T-helper 22 cell (primary cell): ENCODE measurements at places on chromosomes 16 and 17.
A peak's percentile ranks its signal among the peaks of the same experiment; 100 is the strongest.

DNA sequence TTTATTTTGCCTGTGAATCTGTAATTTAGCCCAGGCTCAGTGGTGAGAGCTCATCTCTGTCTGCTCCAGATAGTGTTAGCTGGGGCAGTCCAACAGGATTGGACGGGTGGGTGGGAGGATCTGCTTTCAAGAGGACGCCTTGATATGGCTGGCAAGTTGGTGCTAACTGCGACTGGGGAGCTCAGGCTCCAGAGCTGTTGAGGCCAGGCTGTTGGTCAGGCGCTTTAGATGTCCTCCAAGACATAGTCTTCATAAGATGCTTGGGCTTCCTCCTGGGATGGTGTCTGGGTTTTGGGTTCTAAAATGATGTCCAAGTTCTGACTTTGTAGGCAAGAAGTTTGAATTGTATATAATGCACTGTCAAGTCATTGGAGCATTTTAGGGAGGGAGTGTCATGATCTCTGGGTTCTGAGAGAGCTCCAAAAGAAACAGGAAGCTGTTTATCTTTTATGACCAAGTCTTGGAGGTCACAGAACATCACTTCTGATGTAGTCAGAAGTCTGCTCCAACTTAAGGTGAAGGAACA, 12.8 kb upstream of the PCTP start:
- no peak for DNase-seq

GRCh38 chr16:10833271-10833670, 14.7 kb upstream of the TVP23A start:
- DNase-seq, result no peak

- DNase-seq, result no peak
These were observed 32.8 kb upstream of the TBX2 start for GRCh38 chr17:61366715-61367413.

GRCh38 chr17:66906321-66907278, 57.9 kb upstream of the CACNG4 start:
- peak; percentile 4 for DNase-seq

DNA sequence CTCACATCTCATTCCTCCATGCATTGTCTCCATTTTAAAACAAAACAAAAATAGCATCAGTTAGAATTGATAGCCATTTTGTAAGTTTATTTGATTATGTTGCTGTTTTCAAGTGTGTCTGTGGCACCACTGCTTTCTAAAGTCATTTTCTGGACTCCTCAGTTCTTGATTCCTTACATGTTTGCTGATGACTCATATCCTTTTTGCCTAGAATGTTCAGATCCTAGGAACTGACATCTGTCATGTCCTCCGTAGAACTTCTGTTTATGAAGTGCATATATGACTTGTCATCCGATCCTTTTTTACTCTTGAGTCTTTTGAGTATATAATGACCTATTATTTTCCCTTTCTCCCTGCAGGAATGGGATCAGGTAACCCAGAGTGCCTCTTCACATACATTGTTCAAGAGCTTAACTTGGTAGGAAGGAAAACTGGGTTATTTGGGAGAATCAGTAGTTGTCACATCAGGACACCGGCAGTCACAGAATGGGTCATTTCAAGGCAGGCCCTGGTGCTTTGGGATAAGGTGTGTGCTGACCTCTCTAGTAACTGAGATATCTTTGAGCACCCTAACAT, 69.2 kb downstream of the MAP2K4 start:
- no peak for DNase-seq

DNA sequence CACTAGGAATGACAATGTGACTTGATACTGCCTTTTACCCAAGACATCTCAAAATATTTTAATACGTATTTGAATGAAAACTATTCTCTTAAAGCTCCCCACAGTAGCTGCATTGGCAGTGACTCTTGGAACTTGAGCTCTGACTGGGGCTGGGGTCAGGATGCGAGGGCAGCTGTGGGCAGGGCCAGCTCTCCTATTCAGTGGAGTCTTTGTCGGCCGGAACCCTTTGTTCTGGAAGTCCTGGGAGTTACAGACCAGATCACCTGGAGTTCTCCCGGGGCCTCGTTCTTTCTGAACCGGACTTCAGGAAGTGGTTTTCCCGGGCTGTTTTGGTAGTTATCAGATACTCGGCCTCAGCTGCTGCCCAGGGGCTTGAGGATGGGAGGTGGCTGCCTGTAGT, 84.9 kb downstream of the NPIPB11 start:
- DNase-seq, result no peak

DNA sequence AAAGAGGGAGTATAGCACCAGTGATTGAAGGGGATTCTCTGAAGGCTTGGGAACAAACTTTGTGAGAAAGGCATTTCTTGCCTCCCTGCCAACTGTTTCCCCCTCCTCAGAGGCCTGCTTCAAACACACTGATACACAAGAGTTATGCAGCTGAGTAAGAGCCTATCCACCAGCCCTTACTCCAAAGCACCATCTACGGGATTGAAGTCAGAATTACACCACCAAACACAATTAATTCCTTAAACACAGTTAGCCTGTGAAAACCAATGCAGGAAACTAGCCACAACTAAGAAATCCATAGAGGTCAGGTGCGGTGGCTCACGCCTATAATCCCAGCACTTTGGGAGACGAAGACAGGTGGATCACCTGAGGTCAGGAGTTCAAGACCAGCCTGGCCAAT, 138.3 kb downstream of the SHCBP1 start:
- no peak for DNase-seq

GRCh38 chr16:56450275-56450985, 702 bp downstream of the NUDT21 start:
- no peak for DNase-seq

- DNase-seq, result no peak
These were observed 42.1 kb downstream of the ABHD15 start for GRCh38 chr17:29524692-29525091.

DNA sequence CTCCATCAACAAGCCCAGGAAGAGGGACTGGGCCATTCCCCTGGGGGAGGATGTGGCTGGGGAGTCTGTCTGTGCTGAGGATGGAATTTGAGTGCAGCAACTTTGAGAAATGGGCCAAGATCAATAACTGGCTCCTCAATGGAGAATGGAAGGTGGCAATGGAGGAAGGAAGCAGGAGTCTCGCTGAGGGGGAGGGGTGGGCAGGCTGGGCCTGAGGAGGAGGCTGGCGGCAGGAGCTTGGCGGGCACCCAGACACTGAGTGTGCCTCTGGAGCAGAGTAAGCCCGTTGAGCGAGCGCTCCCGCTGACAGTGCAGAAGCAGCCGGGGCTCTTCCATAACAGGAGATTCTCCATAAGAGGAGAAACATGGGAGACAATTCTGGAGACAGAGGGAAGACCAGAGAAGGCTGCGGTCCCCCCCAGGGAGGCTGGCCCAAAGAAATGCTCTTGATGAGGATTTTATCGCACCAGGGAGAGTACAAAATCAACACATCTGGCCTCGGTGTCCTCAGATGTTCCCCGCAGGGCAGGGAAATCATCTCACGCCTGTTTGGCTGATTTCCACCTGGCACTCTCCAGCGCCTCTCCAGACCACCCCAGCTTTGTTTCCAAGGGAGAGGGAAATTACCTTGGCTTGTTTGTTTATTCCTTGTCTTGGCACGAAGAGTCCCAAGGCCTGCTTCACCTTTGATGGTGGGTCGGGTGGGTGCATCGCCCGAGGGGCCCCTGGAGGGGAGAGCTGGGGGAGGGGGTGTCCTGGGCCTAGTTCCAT, 2.8 kb upstream of the MMP15 start:
- no peak for DNase-seq

GRCh38 chr16:76346210-76346609, 69.0 kb downstream of the CNTNAP4 start:
- DNase-seq, result no peak
